ENCODE measurements at places on chromosomes 2 and 18. TPM values are rescaled to one million over a fixed set of nuclear protein-coding genes. Genes with fewer than 3 reads are reported as not detected.

- DNase-seq: no peak
Observed at GRCh38 chr2:75153221-75153620, 46.1 kb downstream of the TACR1 start.

DNA sequence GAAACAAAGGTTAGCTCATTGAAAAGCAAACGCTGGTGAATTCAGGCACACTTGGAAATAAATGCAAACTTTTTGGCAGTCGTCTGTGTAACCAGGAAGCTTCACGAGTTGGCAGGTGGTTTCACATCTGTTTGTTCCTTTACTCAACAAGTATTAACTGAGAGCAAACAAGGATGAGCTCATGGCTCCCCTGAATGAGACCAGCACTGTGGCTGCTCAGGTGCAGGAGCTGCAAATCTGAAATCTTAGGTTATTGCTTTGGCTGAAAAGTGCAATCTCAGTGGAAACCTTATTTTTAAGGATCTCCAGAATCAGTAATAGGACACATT lies 46.3 kb downstream of the SH3RF3 start:
- peak; percentile 37 for DNase-seq

- DNase-seq: no peak
Observed at GRCh38 chr2:167869200-167869599, 378.2 kb downstream of the STK39 start.

GRCh38 chr18:44520981-44521667 lies 159.6 kb upstream of the SETBP1 start:
- peak; percentile 49 for DNase-seq

GRCh38 chr2:136162438-136162837 lies 44.5 kb upstream of the CXCR4 start:
- DNase-seq: no peak

DNA sequence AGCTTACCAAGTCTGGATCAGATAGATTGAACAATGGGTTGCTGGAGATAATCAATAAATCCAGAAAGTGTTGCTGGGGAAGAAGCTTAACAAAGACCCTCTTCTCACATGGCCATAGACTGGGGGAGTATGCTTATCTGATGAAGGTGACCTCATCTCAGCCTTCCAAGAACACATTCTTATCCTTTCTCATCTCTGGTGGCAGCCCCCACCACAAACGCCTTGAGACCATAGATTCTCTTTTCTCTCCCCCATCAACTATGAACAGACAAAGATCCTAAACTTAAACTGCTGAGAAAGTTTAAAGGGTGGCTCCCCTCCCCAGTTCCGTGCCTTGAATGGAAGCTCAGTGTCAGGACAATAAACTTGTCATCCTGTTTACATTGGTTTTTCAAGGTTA lies 428.7 kb upstream of the TRIB2 start:
- DNase-seq: no peak

DNA sequence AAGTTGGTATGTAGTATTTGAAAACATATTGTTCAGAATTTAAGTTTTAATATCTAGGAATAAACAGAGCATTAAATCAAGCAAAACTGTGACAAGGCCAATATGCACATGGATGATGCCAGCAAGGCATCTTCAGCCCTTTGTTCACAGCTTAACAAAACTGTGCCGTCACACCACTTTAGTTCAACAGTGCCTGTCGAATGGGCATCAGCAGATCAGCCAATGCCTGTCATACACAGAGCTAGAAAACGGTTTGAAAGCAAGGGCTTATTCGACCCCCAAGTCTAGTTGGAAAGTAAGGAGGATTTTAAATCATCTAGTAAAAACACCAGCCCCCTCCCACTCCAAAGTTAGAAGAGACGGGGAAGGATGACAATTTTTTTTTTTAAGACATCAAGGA lies 16.7 kb downstream of the ZEB2 start:
- no peak for DNase-seq

DNA sequence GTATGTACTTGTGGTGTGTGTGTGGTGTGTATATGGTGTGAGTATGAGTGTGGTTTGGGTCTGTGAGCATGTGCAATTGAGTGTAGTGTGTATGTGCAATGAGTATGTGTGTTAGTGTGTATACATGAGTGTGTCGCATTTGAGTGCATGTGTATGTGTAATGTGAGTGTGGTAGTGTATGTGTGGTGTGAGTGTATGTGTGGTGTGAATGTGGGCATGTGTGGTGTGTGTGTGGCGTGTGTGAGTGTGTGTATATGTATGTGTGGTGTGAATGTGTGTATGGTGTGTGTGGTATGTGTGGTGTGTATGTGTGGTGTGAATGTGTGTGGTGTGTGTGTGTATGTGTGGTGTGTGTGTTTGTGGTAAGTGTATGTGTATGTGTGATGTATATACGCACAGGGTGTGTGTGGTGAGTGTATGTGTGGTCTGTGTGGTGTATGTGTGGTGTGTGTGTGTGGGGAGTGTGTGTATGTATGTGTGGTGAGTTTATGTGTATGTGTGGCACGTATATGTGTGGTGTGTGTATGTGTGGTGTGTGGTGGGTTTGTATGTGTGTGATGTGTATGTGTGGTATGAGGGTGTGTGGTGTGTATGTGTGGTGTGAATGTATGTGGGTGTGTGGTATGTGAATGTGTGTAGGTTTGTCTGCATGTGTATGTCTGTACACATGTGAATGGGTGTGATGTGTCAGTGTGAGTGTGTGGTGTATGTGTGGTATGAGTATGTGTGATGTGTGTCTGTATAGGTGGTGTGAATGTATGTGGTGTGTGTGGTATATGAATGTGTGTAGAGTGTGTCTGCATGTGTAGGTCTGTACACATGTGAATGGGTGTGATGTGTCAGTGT lies 123.4 kb downstream of the DOCK10 start:
- DNase-seq: no peak

Gene IL1F10
- not detected for total RNA-seq

Gene FAM228A
- total RNA-seq: not detected

Gene HTR2B
- 0.55 TPM for total RNA-seq

Gene PLCD4
- total RNA-seq: 3.1 TPM

Gene RUFY4
- not detected for total RNA-seq

Measured in endothelial cell of umbilical vein (primary cell).